NCI-H1092 (cell line): ENCODE measurements at places on chromosomes 3 and 15.

GRCh38 chr3:143814443-143814889 lies 33.8 kb downstream of the SLC9A9 start:
- DNase-seq: no peak

GRCh38 chr3:196706731-196707130 lies 5.3 kb downstream of the CEP19 start:
- DNase-seq: no peak

- no peak for DNase-seq
These were observed 146.3 kb downstream of the ANXA2 start for GRCh38 chr15:60251300-60252070.

GRCh38 chr3:45317710-45318109 lies 70.7 kb upstream of the LARS2 start:
- no peak for DNase-seq

DNA sequence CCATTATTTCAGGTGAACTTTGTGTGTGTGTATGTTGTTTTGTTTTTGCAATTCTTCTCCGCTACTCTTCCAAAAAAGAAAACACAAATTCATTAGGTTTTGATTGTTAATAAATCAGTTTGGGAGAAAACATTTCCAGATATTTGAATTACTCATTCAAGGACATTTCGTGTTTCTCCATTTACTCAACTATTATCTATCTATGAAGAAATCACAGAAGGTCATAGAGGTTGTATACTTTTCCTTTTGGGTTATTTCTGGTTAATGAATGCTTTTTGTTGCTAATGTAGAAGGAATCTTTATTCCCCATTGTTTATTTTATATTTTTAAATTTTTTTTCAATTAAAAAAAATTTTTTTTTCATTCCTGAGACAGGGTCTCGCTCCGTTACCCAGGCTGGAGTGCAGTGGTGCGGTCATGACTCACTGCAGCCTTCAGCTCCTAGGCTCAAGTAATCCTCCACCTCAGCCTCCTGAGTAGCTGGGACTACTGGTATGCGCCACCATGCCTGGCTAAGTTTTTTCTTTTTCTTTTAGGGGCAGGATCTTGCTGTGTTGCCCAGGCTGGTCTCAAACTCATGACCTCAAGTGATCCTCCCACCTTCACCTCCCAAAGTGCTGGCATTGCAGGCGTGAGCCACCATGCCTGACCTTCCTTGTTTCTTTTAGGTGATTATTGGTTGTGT lies 28.4 kb downstream of the IGF1R start:
- no peak for DNase-seq
